ENCODE measurements at places on chromosomes 2 and 18.

DNA sequence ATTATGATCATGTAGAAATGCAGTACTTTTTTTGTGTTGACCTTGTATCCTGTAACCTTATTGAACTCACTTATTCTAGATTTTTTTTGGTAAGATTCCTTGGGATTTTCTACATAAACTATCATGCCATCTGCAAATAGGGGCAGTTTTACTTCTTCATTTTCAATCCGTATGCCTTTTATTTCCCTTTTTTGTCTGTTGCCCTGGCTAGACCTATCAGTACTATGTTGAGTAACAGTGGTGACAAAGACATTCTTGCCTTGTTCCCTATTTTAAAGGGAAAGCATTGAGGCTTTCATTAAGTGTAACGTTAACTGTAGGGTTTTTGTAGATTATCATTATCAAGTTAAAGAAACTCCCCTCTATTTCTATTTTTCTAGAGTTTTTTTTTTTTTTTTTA, 92.3 kb downstream of the LYPD1 start:
- DNase-seq, result no peak

DNA sequence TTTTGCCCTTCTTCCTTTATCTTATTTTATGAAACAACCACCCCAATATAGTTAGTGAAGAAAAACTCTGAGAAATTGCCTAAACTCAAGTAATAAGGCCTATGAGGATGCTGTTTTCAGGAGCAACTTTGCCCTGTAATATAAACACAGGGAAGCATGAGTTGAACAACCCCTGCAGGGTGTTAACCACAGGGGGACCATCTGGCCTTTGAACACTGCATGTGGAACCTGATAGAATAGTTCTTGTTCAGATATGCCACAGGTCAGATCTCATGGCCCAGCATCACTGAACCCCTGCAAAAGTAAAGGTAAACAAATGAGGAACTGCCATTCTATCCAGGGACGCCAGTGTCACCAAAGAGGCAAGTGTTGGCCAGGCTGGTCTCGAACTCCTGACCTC, 82.6 kb downstream of the MAPK4 start:
- DNase-seq, result no peak

- DNase-seq, result no peak
Measured at GRCh38 chr2:231263118-231263831, 64.8 kb downstream of the ARMC9 start.

DNA sequence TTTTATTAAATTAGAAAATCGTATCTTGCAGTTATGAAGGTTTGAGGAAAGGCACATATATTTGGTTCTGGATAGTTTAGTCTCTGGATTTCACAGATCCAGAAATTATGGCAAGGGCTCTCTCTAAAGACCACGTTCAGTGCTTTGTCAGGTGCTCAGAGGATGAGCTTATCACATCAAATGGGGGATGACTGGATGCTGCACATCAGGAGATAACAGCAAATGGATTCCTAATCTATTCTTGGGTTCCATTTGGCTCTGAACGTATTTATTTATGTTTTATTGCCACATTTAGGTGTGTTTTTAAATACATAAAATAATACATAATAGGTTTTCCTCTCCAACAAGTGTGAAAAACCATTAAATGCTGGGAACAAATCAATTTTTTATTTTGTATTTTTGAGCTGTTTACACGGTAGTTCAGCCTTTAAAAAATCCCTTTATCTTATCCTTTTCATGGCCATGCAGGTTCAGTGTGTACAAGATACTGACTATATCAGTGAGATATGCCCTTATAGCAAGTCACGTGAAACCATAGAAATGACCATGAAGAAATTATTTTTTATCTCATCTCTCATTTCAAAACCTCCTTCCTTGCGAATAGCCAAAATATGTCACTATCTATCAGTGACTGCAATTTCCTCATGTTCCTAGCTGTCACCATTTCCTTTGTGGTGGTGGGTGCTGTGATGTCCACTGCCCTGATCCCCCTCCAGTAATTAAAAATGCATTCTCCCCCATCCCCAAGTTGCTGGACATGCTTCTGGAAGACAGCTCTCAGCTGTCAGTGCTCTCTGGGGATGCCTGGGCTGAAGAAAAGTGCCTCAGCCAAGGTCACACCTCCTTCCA, 25.9 kb upstream of the CXCR4 start:
- no peak for DNase-seq

GRCh38 chr2:139940686-139941085, 1160.5 kb upstream of the NXPH2 start:
- no peak for DNase-seq

GRCh38 chr18:35371412-35372195, 5.5 kb downstream of the ZNF396 start:
- no peak for DNase-seq

- DNase-seq, result no peak
Measured at GRCh38 chr2:79370976-79371538, 141.8 kb upstream of the CTNNA2 start.

DNA sequence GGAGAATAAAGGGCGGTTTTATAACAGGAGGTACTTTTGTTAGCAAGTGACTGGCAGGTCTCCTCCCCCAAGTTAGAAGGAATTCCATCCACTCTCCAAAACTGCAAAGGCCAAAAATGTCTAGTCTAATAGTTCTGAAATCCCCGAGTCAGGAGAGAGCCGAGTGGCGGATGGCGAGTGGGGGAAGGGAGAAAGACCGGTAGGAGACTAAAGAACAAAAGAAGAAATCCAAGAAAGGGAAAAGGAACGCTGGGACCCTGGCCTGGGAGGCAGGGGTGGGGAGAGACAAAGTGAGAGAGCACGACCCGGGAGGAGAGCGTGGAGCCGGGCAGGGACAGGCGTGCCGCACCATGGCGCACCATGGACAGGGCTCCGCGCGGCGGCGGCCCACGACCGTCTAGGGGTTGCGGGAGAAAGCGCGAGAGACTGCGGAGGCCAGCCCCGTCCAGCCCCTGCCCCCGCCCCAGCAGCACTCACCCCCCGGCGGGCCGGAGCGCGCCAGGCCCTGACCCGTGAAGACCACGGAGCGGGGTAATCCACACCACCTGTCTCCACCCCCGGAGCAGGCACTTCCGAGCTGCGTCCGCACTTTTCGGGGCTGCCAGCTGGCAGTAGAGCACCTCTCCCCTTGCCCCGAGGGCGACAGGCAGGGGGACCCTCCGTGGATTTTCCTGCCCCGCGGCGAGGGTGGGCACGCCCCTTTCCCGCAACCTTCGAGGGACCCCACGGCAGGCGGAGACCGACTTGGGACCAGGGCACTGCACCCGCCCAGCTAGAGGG, 1.6 kb downstream of the CDH2 start:
- DNase-seq, result peak; percentile 58

DNA sequence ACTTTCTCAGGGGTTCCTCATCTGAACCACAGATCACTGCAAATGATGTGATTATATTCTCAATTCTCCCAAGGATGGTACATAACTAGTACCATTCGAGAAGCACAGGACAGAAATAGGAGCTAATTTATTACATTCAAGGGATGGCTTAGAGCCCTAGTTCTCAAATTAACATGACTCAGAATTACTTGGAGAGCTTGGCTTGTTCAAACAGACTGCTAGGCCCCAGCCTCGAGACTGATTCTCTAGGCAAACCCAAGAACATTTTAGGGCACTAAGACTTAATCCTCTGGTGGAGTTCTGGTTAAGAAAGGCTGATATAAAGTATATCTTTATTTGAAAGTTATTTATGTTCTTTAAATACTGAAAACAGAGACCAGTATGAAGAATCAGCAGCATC, 35.8 kb downstream of the HIBCH start:
- DNase-seq, result no peak

DNA sequence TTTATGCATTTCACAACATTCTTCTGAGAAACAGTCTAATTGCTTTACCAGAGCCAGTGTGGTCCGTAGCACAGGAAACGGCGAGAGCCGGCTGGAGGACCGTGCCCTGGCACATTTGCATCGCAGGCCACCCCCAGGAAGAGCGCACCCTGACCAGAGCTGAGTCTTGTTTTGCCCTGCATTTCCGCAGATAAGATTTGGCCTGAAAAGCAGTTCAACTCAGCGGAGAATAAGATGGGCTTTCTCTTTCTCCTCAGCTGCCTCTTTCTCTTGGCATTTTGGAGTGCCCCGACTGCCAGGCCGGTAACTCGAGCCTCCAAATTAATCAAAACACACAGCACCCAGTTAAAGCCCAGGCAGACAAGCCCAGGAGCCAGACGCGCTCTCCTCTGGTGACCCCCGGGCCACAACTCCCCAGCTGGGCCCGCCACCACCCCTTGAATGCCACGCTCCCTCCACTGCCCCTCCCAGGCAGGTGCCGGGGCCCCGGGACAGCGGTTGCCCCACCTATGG, 464 bp downstream of the COL4A4 start:
- no peak for DNase-seq

GRCh38 chr2:207474863-207475485, 54.8 kb upstream of the CREB1 start:
- DNase-seq, result no peak

GRCh38 chr18:79556829-79557585, 122.6 kb upstream of the CTDP1 start:
- DNase-seq, result no peak

- DNase-seq, result peak; percentile 50
Measured at GRCh38 chr18:24659827-24660720, 199.6 kb downstream of the HRH4 start.

DNA sequence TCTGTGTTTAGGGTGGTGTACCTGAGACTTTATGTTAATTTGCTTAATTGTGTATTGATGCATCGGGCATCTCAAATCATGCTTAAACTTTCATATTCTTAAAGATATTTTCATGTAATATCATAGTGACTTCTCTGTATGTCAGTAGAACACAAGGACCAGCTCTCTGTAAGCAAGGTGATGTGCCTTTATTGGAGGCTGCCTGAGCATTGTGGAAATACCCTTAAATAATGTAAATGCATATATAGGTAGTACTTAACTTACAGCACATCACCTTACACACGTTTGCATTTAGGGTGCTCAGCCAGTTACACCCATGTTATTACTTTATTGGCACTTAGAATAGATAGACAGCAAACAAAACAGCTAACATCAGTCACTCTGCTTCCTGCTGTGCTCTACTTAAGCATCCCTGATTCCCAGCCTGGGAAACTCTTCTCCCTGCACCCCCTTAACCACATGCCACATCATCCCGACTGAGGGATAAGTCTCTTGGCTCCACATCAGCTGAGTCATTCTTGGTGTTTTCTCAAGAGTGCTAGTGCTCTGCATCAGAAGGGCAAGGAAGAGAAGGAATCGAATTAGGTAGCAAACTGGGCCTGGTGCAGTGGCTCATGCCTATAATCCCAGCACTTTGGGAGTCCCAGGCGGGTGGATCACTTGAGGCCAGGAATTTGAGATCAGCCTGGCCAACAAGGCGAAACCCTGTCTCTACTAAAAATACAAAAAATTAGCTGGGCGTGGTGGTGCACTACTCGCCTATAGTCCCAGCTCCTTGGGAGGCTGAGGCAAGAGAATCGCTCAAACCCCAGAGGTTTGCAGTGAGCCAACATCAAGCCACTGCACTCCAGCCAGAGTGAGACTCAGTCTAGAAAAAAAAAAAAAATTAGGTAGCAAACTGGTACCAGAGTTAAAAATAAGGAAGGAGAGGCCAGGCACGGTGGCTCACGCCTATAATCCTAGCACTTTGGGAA, 108.7 kb downstream of the MAP3K20 start:
- no peak for DNase-seq

- no peak for DNase-seq
Measured at GRCh38 chr2:150544731-150545130, 57.3 kb upstream of the RND3 start.

DNA sequence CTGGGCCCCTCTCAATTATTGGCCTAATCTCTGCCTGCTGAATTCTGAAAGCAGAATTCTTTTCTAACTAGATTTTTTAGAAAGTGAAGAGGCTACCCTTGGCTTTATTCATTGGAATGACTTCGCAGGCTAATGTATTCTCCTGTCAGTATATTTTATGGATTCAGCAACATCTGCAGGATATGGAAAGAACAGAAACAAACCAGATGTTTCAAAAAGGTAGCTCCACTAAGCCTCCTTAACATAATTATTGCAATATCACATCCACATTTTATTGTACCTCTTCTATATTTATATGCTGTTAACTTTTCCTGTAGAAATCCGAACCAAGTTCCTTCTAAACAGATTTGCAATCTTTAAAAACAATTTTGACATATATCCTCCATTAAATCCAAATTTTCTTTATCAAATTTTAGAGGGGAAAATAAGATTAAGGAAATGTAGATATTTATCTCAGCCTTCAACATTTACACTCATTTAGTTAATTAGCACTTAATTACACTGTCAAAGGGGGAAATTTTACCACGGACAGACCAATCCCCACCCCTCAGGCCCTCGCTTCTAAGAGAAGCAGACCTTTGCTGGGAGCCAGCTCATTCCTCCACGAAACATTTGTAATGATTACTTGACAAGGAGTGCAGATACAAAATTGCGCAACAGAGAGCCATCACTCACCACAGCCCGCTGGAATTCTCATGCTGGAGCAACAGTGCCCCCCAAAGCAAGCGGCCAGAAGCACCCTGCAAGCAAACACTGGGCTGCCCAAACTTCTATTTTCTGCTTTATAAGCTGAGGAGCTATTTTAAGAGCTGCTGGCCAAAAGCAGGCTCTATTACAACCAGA, 253.4 kb downstream of the ETAA1 start:
- peak; percentile 82 for DNase-seq

DNA sequence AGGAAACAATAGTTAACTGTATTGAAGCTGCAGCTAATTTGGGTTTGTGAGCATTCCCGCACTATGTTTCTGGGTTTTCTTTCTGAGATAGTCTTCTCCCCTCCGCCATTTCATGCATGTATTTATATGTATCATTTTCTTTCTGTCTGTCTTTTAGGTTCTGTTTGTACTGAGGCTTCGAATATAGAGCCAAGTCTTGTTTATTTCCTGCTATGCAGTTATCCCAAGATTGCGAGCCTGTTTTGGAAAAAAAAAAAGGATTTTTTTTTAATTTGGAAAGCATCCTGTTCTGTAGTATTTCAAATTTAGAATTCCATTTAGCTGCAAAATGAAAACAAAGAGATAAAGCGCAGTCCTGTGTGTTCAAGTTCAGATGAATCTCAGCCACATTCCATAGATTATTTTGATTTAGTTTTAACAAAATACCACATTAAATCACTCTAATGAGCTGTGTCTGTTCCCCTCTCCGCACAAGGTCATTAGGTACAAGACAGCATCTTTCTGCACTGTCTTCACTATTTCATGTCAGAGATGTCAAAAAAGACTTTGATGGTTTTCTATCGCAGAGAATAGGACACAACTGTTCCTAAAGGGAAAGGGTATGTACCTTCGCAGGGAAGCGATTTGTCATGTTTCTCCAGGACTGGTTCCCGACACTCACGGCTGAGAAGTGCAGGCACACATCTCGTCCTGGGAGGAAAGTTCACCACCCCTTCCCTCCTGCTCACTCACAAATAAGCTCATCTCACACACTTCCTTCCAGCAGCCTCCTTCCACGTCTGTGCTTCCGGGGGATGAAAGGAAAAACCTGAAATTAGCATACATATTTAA, 443.4 kb downstream of the ZNF516 start:
- no peak for DNase-seq

GRCh38 chr2:215881582-215881981, 131.8 kb downstream of the MREG start:
- DNase-seq, result no peak
